ENCODE measurements at places on chromosomes 11 and 22. TPM values are rescaled to one million over a fixed set of nuclear protein-coding genes. Genes with fewer than 3 reads are reported as not detected.
A peak's percentile ranks its signal among the peaks of the same experiment; 100 is the strongest.

DNA sequence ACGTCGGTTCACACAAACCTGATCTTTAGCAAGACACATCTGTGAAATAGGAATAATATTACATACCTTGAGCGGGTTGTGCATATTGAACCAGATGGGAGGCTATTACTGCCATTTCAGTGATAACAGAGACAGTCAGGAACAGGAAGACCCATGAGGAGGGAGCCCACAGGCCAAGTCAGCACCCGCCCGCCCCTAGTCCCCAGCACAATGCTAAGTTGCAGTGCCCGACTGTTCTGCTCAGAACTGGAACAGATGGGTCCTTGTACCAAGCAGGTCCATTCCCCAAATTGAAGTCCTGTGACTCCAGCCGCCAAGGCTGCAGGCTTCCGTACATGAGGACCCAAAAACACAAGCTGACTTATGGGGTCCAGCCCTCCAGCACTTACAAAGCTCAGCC lies 9.3 kb downstream of the CXCR5 start:
- DNase-seq = no peak

Gene VPREB1
- total RNA-seq = not detected

GRCh38 chr22:46737976-46738646 lies at the start of gene CERK:
Gene CERK (minus strand): TSS chr22:46738252. CDS start chr22:46738148, 104 bp downstream.
- no peak for DNase-seq

Gene OR10AG1
- not detected for total RNA-seq

Gene ARHGAP1
- 103 TPM for total RNA-seq

- no peak for DNase-seq
These were observed 145.9 kb downstream of the ELP4 start for GRCh38 chr11:31655483-31655882.

Gene MAJIN
- total RNA-seq = not detected

- peak; percentile 92 for DNase-seq
These were observed 71.0 kb upstream of the TP53I11 start for GRCh38 chr11:45021692-45022141.

DNA sequence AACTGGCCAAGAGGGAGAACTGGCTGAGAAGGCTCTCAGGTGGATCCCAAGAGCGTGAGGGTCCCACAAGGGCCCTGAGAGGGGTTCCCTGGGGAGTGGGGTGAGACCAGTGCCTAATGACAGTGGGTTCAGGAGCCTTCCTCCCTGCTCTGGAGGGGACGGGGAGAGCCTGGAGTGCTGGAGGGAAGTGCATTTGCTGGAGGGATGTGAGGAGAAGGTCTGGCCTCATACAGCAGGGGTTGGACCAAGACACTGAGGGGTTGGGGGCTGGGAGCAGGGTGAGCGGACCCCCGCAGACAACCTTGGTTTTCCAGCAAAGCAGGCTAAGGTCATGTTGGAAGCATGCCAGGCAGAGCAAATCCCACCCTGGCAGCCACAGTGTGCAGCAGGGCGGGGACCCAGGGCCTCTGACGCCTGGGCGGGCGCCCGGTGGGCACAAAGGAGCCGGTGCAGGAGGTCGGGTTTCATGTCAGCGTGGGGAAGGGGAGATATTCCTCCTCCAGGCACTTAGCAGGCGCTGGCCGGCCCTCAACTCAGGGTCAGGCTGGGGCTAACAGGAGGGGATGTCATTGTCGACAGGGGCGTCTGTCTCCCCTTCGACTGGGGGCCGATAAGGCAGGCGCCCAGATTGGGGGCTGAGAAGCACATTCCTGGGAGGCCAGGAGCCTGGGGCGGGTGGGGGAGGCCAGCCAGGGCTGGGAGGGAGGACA lies 3.1 kb upstream of the DERL3 start:
- no peak for DNase-seq

DNA sequence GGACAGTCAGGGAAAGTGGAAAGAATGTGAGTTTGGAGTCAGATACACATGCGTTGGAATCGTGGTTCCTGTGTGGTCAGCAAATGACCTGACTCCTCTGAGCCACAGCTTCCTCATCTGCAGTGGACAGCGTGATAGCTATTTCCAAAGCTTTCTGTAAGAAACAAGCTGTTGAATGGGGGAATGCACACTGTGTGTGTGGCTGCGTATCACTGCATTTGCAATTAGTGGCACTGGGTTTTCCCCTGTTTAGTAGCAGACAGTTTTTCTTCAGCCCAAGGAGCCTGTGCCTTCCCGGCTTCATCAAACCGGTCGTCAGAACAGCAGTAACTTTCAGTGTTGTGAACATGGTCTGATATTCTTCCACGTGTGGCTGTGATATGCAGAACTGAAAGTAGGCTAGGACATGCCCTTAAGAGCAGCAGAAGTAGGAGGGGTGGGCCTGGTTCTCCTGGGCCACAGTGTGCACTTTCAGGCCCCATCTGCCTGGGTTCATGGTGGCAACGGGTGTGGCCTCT lies 121.5 kb downstream of the RRAS2 start:
- DNase-seq = no peak

Gene SMIM35
- not detected for total RNA-seq

- no peak for DNase-seq
These were observed 4.7 kb upstream of the POLD4 start for GRCh38 chr11:67357831-67358670.

DNA sequence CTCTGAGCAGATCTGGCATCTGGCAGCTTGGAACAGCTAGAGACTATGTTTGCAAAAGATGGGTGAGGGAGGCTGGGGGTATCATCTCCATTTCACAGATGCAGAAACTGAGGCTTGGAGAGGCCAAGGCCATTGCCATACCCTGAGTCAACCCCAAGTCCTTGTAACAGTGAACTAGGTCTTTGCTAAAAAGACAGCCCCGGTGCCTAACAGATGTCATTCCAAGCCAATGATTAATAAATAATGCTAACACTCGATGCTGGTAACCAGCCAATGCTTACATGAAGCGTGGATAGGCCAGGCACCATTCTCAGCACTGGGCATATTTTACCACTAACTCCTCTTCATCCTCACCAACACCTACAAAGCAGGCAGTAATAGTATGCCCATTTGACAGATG lies 164.0 kb downstream of the MN1 start:
- no peak for DNase-seq

DNA sequence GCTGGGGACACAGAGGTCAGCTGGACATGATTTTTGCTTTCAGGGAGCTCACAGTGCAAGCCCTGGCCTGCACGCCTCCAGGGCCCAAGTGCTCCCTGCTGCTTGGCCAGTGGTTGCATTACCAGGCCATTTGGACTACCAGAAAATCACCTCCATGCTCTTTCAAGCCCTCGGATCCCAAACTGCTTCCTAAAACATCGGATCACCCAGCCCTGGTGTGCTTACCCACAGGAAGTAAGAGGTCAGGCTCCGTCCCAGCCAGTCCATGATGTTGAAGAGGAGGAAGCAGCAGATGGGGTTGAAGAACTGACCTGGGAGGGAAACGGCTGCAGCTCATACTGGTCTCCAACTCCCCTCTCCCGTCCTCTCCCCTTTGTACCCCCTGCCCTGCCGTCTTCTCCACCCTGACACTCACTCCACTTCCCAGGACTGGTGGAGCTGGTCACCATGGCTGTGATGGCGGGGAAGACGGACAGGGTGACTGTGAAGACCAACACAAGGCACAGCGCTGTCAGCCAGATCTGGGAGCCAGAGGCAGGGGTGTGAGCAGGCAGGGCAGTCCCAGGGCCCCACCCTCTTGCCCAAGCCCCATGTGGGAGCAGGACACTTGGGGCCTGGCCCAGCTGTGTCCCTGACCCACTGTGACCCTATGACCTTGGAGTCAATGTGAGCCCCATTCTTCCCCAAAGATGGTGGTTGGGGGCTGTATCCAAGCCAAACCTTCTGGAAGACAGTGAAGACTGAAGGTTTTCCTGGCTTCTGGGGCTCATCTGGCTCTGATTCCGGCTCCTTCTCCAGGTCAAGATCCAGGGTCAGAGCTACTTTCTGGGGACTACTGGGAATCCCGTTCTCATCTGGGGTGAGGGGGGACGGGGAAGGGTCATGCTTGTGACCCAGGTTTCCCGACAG lies 5.6 kb downstream of the SLC29A2 start:
- no peak for DNase-seq

- DNase-seq = peak; percentile 51
These were observed 68.6 kb downstream of the MICAL3 start for GRCh38 chr22:17955590-17956379.
